ENCODE measurements at places on chromosomes 6 and 20. TPM values are rescaled to one million over a fixed set of nuclear protein-coding genes. Genes with fewer than 3 reads are reported as not detected.
A peak's percentile ranks its signal among the peaks of the same experiment; 100 is the strongest.

DNA sequence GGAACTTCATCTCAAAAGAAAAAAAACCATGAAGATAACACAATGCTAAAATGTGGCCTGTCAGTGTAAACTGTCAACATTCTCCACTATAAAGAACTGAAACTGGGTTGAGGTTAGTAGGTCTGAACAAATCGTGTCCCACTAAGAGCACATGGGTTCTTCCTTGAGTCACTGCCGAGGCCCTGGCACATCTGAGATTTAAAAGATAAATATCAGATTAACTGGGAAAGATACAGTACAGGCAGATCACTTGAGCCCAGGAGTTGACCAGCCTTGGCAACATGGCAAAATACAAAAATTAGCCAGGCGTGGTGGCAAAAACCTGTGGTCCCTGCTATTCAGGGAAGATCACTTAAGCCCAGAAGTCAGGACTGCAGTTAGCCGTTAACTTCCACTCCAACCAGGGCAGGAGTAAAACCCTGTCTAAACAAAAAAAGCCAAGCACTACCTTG lies 5.6 kb downstream of the EEF1A1 start:
- DNase-seq, result peak; percentile 60

DNA sequence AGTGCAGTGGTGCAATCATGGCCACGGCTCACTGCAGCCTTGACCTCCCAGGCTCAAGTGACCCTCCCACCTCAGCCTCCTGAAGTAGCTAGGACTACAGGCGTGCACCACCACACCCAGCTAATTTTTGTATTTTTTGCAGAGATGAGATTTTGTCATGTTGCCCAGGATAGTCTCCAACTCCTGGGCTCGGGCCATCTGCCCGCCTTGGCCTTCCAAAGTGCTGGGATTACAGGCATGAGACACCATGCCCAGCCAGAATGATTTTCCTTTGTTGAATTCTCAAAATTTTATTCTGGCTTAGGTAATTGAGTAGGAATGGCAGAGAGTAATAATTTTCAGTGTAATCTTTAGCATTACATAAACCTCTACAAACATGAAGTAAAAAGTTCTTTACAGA lies 37.1 kb downstream of the SLC16A10 start:
- no peak for DNase-seq

- DNase-seq, result no peak
Observed at GRCh38 chr6:41255638-41256246, 27.6 kb downstream of the TREML4 start.

- peak; percentile 44 for DNase-seq
Observed at GRCh38 chr6:169034516-169035167, 219.0 kb downstream of the THBS2 start.

DNA sequence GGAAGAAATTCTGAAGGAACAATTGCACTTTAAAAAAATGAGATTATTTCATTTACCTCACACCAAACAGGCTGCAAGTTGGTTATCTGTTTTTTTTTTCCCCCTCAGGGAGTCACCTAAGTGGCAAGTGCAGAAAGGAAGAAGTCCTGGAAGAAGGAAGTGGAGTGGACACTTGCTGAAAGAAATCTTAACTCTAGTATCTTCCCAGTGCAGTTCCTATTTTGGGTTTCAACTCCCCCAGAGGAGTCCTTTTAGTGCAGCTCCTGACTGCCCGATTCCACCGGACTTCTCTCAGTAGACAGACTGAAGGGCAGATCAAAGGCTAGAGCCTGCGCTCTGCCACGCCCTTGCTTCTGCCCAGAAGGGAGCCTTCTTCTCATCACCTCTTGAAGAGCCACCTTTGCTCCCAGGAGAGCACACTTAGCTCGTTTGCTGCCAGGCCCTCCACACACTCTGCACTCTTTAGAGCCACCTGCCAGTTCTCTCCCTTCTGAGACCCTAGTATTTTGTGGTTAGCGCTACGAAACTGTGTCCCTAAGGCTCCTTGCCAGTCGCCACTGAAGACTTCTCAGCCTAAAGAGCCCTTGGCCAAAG lies 4.9 kb downstream of the MTCL3 start:
- DNase-seq, result no peak

DNA sequence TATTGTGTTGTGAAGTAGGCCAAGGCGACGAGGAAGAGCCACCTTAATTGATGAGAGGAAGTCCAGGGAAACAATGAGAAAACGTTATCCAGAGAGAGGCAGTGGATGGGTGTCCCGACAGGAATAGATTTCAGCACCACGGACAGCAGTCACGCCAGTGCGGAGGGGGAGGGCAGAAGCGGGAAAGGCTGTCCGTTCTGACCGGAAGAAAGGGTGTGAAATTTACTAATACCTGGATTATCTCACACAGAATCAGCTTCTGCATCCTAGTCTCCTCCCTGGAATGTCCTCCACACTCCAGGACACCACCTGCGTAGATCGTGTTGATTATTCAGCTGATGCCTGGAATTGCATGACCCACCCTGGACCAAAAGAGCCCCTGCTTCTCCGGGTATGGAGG lies 7.4 kb upstream of the BPIFA3 start:
- DNase-seq, result peak; percentile 68

- DNase-seq, result no peak
Observed at GRCh38 chr6:85157311-85157710, 292.6 kb upstream of the NT5E start.

CLIC5 gene
- total RNA-seq, result not detected

RIPOR2 gene
- total RNA-seq, result 18.6 TPM

- DNase-seq, result no peak
Observed at GRCh38 chr6:118724211-118724610, 72.8 kb upstream of the CEP85L start.

DNA sequence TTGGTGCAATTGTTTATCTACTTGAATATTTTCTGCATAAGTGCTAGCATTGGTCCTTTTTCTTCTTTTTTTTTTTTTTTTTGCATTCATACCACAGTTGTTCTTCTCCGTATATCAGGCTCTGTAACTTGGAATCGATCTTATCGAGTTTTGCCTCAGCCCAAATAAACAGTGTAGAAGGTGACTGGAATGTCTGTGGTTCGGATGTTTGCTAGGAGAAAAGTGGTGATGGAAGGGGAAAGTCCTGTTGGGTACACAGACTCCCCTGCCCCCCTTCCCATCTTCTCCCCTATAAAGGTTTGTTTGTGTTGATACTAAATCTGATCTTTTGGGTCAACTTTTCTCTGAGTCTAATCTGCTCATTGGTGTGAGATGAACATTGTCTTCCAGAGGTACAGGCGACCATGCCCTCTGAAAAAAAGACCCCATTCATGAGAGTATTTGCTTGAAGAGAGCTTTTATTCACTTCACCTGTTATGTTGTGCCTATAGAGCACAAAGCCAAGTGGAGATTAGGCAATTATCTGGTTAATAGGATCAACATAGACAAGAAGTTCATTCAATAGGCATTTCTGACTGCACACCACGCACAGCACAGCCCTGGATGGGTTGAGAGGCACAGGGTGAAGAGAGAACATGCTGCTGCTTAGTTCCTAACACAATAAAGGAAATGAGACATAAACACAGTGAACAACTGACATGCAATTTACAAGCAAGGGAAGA lies 620.0 kb downstream of the PKHD1 start:
- DNase-seq, result no peak
